Breast epithelium (tissue), 4 donors: ENCODE measurements at places on chromosomes 2 and 18. TPM values are rescaled to one million over a fixed set of nuclear protein-coding genes. Genes with fewer than 3 reads are reported as not detected.

GRCh38 chr2:174341995-174342685 lies 7.4 kb downstream of the SP9 start:
- DNase-seq: no peak

Gene KIAA2012
- not detected for total RNA-seq

GRCh38 chr2:218322768-218323525 lies 30.6 kb upstream of the TMBIM1 start:
- peak; percentile 46 for DNase-seq

DNA sequence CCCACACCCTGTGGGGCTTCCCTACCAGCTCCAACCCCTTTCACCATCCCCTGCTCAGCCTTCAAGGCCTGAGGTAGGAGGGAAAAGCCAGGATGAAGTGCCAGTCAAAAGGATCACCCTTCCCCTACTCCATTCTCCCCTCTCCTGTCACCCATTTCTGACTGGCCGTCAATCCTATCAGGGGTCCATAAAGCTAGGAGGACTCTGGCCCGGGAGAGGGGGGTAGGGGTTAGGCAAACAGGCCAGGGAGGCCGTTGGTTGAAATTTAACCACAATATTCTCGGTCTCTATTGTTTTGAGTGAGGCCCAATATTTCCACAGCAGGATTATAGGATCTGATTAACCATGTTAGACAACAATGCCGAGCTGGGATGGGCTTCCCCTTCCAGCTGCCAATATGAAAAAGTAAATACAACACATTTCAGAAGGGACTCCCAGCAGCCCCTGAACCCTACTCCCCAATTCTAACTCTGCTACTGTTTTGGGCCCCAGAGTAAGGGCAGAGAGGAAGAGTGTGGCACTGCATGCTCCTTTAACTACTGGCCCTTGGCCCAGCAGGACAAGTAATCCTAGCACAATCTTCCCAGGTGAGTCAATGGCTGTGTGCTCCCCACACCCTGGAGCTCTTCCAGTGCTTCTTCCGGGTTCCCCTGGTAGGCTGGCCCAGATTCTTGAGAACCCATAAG lies 10.6 kb upstream of the IHH start:
- DNase-seq: no peak

Gene SERPINB4
- total RNA-seq: 0.66 TPM

Gene SNED1
- total RNA-seq: 35.2 TPM

- DNase-seq: no peak
Measured at GRCh38 chr18:32730620-32731091, 42.2 kb downstream of the KLHL14 start.

Gene PTCD3
- total RNA-seq: 126 TPM

Gene SERPINB13
- total RNA-seq: not detected

Gene CYTIP
- 16.8 TPM for total RNA-seq

DNA sequence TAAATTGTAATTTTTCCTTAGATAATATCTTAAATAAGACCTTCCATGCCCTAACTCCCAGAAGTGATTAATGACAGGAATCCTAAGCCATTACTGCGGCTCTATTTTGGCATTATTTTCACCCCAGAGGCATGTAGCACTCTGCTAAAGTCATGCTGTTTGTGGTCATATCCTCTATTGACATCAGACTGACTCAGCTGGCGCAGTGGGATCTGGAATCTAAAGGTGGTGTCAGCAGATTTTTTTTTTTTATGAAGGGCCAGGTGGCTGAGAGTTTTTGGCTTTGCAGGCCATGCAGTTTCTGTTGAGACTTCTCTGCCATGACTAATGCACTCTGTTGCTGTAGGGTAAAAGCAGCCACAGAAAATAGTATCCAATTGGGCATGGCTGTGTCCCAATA lies 64.1 kb upstream of the ACVR1C start:
- DNase-seq: peak; percentile 23

Gene PCGF1
- total RNA-seq: 18.3 TPM

DNA sequence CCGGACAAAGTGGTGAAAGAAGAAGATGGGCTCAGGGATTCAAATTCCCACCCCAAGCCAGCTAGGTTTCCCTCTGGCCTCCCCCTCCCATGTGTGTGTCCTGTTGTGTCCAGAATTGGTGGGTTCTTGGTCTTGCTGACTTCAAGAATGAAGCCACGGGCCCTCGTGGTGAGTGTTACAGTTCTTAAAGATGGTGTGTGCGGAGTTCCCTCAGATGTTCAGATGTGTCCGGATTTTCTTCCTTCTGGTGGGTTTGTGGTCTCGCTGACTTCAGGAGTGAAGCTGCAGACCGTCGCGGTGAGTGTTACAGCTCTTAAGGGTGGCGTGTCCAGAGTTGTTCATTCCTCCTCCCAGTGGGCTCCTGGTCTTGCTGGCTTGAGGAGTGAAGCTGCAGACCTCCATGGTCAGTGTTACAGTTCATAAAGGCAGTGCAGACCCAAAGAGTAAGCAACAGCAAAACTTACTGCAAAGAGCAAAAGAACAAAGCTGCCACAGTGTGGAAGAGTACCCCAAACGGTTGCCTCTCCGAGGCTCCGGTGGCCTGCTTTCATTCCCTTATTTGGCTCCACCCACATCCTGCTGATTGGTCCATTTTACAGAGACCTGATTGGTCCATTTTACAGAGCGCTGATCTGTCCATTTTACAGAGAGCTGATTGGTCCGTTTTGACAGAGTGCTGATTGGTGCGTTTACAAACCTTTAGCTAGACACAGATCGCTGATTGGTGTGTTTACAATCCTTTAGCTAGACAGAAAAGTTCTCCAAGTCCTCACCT lies 37.7 kb upstream of the KLF11 start:
- no peak for DNase-seq

- DNase-seq: no peak
Measured at GRCh38 chr2:48229063-48229462, 300.9 kb upstream of the STON1 start.

- DNase-seq: no peak
Measured at GRCh38 chr18:58556331-58557007, 72.4 kb downstream of the ALPK2 start.

DNA sequence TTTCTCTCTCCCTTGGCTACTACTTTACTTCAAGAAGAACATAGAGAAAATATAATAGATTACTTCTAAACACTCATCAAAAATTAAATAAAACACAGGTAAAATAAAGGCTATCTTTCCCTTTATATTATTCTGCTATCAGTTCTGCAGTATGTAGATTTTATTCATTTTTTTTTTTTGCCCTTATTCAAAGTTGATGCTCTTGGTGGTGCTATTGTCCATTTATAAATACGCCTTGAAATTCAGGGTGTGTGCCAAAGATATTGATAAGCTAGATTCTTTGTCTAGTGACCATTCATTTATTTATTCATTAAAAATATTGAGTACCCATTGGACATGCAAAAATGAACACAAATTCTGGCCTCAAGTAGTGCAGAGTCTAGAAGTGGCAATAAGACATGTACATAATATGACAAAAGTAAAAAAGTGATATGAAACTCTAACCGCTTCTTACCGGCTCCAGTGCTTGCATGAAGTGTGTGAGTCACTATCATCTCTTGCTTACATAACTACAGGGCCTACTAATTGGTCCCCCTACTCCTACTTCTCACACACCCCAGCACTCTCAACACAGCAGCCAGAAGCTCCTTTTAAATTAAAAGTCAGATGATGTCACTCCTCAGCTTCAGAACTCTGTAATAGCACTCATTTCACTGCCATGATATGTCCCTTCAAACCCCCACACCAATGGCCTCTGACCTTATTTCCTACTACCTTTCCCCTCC lies 208.3 kb upstream of the FANCL start:
- no peak for DNase-seq

DNA sequence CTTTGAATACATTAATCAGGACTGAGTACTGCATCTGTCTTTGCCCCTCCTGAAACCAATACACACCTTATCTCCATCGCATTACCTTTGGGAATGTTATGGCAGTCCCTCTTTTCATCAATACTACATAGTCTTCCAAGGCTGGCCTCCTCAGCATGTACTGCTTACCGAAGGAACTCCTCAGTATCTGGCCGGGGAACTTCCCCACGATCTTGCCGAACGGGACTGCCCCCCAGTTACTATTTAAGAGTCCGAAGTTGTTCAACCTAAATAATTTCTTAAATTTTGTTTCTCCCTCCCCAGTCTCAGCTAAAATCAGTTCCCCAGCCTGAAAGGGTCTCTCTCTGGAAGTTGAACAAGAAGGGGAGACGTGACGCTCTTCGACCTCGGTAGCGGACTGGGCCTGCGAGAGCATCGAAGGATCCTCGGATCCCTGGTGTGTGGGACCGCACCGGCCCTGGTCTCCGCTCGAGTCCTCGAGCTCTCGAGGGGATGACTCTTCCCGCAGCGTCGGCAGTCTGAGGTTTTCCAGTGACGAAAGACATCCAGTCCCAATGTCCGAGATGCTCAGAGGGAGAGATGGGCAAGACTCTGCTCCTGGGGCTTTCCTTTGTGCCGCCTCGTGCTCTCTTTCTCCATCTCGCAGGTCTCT lies 489 bp downstream of the TRMT61B start:
- DNase-seq: no peak

Gene TMEFF2
- total RNA-seq: not detected

- DNase-seq: no peak
Measured at GRCh38 chr2:20013126-20013849, 820 bp upstream of the MATN3 start.
